ENCODE measurements at places on chromosomes 1 and 21.
A peak's percentile ranks its signal among the peaks of the same experiment; 100 is the strongest.

DNA sequence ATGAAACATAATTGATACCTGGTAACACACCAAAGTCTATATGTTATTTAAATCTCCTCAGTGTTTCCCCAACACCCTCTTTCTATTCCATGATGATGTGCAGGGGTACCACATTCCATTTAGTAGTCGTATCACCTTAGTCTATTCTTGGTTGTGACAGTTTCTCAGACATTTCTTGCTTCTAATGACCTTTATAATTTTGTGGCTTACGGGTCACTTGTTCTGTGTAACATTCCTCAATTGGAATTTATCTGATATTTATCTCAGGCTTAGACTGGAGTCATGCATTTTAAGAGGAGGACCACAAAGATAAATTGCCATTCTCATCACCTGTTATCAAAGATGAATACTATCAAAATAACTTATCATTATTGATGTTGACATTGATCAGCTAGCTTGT is 679.6 kb downstream of the USP25 start:
- DNase-seq, result no peak

- DNase-seq, result no peak
These were observed 235.9 kb downstream of the FAM72C start for GRCh38 chr1:143735764-143736461.

- no peak for DNase-seq
These were observed 349.0 kb upstream of the NCAM2 start for GRCh38 chr21:20649231-20649630.

DNA sequence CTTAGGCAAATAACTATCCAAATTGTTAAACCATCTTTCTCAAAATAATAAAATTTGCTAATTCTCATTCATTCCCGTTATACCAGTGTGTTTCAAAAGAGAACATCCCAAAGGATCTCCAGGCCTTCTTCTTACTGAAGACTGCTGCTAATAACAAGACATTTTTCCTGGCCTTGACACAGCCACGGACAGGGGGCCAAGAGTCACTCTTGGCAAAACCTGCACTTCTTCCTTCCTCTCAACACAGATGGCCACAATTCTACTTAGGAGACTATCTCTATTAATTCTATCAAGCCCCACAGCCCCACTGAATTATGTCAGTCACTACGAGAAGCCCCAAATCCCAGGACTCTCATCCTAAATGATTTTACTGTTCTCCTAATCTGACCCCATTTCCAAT is 86.0 kb downstream of the EVI5 start:
- DNase-seq, result no peak

- no peak for DNase-seq
These were observed 25.3 kb downstream of the YARS1 start for GRCh38 chr1:32791881-32792280.

DNA sequence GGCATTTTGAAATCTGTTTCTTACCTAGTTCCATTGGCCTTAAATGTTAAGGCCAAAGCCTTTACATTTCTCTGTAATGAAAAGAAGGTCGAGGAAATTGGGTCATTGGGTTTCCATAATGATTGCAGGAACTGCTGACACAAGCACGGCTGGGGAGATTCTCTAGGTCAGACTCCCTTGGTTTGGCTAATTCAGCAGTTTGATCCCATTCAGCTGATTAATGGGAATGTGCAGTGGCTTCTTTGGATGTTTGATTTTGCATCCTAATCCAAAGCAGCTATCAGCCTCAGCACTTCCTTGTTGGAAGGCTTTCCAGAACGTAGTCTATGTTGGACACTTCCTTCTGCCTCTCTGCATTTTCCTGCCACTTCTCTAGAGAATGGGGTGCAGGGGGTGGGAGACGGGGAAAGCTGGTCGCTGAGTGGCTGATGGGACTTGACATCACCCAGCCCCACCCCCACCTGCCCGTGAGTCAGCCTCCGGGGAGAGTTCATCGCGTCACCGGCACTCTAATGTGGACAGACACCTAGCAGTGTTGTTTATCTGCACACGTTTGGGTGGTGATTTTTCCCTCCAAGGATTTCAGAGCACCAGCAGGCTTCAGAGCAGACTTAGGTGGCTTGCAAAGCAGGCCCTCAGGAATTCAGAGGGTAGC is 5.4 kb downstream of the PSEN2 start:
- DNase-seq, result no peak

GRCh38 chr1:6198646-6199297 is 623 bp downstream of the RPL22 start:
- DNase-seq, result peak; percentile 26

- DNase-seq, result peak; percentile 94
These were observed 996 bp upstream of the ZZZ3 start for GRCh38 chr1:77683160-77684148.

Data from AG08396 (cell line).